Progenitor cell of endocrine pancreas (in vitro differentiated cells): ENCODE measurements at places on chromosomes 12 and 14.

DNA sequence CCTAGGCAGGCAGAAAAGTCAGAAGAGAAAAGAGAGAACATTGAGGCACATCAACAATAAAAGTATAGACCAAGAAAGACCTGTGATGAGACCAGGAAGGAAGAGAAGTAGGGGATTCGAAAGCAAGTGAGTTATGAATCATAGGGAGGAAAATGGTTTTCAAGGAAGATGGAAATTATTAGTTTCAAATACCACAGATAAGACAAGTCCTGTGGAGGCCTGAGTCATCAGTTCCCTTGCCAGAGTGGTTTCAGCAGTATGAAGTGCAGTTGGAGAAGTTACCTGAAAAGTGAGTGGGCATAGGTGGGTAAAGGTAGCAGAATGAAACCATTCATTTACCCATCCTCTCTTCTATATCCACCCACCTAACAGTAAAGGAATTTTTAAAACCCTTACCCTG lies 25.2 kb upstream of the TSPAN8 start:
- no peak overlapping the region for H3K27ac ChIP-seq
- no peak for DNase-seq
- no peak overlapping the region for H3K4me3 ChIP-seq
- H3K36me3 ChIP-seq = peaks cover 9% of the 10 kb centered on the region
- no peaks in the 10 kb centered on the region for H3K27me3 ChIP-seq

DNA sequence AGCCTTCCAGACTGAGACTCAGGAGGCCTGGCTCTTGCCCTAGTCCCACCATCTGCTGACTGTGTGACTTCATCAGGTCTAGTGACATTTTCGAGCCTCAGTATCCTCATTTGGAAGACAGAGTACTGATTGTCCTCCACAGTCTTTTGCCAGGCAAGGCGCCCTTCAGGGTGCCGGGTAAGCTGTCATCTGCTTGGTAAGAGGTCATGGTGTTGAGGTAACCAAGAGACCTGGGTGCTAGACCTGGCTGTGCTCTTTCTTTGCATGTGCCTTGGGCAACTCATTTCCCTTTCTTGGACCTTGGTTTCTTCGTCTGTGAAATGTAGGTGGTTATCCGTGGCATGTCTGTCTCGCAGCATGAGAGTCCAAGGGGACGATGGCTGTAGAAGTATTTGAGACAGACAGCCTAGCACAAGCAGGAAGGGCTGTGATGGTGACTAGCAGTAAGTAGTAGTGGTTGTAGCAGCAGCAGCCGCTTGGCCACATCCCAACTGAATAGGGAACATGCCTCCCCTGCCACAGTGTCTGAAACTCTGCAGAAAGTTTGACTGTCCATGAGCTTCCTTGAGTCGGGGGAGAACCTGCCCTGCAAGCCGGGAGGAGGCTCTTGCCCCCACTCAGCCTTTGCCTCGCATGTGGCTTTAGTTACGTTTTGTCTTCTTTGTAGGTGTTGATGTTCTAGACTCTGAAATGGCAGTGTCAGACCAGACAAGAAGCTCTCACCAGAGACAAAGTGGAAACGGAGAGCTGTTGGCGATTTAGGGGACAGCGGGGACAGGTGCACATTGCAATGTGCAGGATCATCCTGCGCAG lies 40.3 kb downstream of the EVL start:
- H3K4me1 ChIP-seq = peaks cover 6% of the 10 kb centered on the region
- no peak for DNase-seq
- no peaks in the 10 kb centered on the region for H3K27me3 ChIP-seq

- no peak overlapping the region for H3K27ac ChIP-seq
- no peak overlapping the region for H3K4me3 ChIP-seq
- H3K36me3 ChIP-seq = no peaks in the 10 kb centered on the region
- no peaks in the 10 kb centered on the region for H3K27me3 ChIP-seq
These were observed 28.2 kb downstream of the TESC start for GRCh38 chr12:117071009-117071408.

GRCh38 chr12:52228366-52228765 lies 4.7 kb upstream of the KRT7 start:
- H3K4me3 ChIP-seq = no peak overlapping the region
- no peaks in the 10 kb centered on the region for H3K36me3 ChIP-seq
- DNase-seq = no peak

GRCh38 chr12:52446367-52447045 lies 5.4 kb downstream of the KRT6B start:
- H3K27ac ChIP-seq = no peak overlapping the region
- H3K27me3 ChIP-seq = peaks cover 35% of the 10 kb centered on the region
- no peak overlapping the region for H3K4me3 ChIP-seq
- no peak for DNase-seq
- no peaks in the 10 kb centered on the region for H3K4me1 ChIP-seq

- H3K4me1 ChIP-seq = no peaks in the 10 kb centered on the region
- no peaks in the 10 kb centered on the region for H3K27me3 ChIP-seq
- no peaks in the 10 kb centered on the region for H3K36me3 ChIP-seq
- peak overlapping the region; percentile 83 for H3K27ac ChIP-seq
These were observed 30.5 kb upstream of the NUDT4 start for GRCh38 chr12:93347054-93347785.

DNA sequence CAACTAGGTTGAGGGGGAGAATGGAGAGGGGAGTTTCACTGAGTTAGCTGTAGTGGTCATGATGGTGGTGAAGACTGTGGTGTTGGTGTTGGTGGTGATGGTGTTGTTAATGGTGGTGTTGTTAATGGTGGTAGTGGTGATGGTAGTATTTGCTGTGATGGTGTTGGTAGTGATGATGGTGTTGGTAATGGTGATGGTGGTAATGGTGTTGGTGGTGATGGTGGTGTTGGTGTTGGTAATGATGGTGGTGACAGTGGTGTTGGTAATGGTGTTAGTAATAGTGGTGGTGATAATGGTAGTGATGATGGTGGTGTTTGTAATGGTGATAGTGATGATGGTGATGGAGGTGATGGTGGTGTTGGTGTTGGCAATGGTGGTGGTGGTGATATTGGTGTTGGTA lies 9.1 kb downstream of the C1R start:
- H3K4me3 ChIP-seq = no peak overlapping the region
- no peak overlapping the region for H3K27ac ChIP-seq
- no peak for DNase-seq
- H3K27me3 ChIP-seq = peaks cover 2% of the 10 kb centered on the region

DNA sequence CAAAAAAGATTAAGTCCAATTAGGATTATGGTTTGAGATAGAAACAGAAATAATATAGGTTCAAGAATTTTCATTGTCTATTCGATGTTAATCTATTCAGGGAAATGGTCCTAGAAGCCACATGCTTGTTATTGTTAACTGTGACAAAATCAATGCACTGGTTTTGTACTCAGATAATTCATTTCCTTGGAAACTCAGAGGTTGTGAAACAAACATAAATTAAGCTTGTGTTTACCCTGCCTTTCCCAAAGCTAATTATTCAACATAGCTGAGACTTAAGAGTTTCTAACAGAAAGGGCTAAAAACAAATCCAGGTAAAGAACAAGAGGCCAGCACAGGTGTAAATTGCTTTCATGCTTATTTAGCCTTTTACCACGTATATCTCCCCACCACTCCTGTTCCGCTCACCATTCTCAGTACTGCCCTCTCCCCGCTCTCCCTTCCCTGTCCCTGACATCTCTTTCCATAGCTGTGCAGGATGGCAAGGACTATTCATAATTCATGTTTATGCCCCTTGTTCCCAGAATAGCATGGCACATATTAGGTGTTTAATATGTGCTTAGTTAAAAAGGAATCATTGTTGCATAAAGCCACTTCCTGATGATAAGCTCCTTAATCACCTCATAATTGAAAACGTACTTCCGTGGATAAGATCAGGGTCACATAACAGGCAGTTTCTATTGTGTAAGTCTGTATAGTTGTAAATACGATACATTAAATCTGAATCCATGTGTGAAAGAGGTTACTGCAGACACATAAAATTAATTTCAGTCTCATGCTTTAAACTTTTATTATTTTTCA lies 131.8 kb upstream of the USP15 start:
- H3K27me3 ChIP-seq = no peaks in the 10 kb centered on the region
- peaks cover 41% of the 10 kb centered on the region for H3K4me1 ChIP-seq
- H3K36me3 ChIP-seq = no peaks in the 10 kb centered on the region
- no peak for DNase-seq
- H3K27ac ChIP-seq = peak overlapping the region; percentile 3

- DNase-seq = no peak
- peak within 1 kb of the TSS; percentile 92 for H3K27ac ChIP-seq
- H3K27me3 ChIP-seq = peaks cover 4% of the 10 kb centered on the region
These were observed at the start of gene GPR132 for GRCh38 chr14:105065280-105066228. TSS of gene GPR132 (minus strand) at chr14:105065430. CDS start at chr14:105055420, 10,010 bp downstream.

- H3K27ac ChIP-seq = no peak overlapping the region
- no peak overlapping the region for H3K4me3 ChIP-seq
- no peaks in the 10 kb centered on the region for H3K27me3 ChIP-seq
- H3K4me1 ChIP-seq = peaks cover 4% of the 10 kb centered on the region
- DNase-seq = no peak
- no peaks in the 10 kb centered on the region for H3K36me3 ChIP-seq
These were observed 457.7 kb upstream of the SYT1 start for GRCh38 chr12:78406828-78407227.

DNA sequence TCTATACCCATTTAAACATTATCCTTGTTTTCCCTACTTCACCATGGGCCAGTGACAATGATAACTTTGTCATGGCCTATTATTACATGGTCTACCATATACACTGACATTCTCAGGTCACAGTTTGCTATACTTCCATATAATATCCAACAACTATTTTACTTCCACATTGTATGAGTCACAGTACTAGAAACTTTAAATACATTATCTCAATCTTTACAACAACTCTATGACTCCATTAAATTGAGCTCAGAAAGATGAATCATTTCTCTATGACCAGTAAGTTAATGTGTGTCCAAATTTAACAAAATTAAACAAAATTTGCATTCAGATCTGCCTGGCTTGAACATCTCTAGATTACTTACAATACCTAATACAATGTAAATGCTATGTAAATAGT lies 93.9 kb downstream of the PLEKHG7 start:
- H3K4me3 ChIP-seq = no peak overlapping the region
- H3K4me1 ChIP-seq = no peaks in the 10 kb centered on the region
- H3K36me3 ChIP-seq = peaks cover 24% of the 10 kb centered on the region
- no peak overlapping the region for H3K27ac ChIP-seq
- DNase-seq = no peak

GRCh38 chr12:125329239-125330102 lies 264.2 kb downstream of the AACS start:
- H3K27ac ChIP-seq = no peak overlapping the region
- peaks cover 49% of the 10 kb centered on the region for H3K27me3 ChIP-seq
- no peak overlapping the region for H3K4me3 ChIP-seq
- no peak for DNase-seq

DNA sequence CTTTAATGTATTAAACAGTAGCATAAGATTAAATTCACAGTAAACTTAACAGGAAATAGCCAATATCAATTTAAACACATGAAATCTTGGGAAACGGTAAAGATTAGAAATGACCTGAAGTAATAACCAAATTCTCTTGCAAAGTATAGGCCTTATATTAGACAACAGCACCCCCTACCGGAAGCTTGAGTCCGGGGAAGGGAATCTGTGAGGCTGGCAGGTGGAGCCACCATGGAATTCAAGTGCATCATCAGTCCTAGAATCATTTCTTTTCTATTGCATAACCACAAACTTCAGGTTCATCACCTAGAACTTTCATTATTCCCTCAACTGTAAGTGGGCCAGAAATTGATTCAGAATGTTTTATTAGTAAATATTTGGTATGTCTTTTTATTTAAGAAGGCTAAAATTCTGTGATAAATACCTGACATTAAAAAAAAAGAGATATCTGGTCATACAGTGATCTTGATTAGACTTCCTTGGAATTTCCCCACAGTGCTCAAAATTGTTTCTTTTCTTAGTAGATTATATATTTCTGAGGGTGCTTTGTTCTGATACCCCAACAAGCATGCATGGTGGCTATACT lies 48.6 kb downstream of the AP5M1 start:
- H3K4me1 ChIP-seq = no peaks in the 10 kb centered on the region
- H3K27me3 ChIP-seq = no peaks in the 10 kb centered on the region
- H3K36me3 ChIP-seq = no peaks in the 10 kb centered on the region

DNA sequence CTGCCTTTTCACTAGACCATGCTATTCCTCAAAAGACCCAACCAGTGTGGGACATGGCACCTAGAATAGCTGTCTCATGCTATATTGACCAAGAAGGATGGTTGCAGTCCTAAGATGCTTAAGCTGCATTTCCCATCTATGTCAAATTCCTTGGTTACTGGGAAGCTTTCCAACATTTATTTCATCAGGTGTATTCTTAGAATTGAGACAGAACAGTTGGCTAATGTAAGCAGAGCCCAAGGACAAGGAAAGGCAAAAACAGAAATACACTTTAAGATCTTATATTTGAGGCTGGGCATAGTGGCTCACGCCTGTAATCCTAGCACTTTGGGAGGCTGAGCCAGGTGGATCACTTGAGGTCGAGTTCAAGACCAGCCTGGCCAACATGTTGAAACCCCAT lies 24.7 kb downstream of the ARG2 start:
- no peaks in the 10 kb centered on the region for H3K4me1 ChIP-seq
- no peak for DNase-seq
- H3K4me3 ChIP-seq = no peak overlapping the region
- peaks cover 10% of the 10 kb centered on the region for H3K36me3 ChIP-seq
- no peaks in the 10 kb centered on the region for H3K27me3 ChIP-seq

- no peak overlapping the region for H3K4me3 ChIP-seq
- peaks cover 3% of the 10 kb centered on the region for H3K36me3 ChIP-seq
- no peak for DNase-seq
- H3K27me3 ChIP-seq = no peaks in the 10 kb centered on the region
- peak overlapping the region; percentile 50 for H3K27ac ChIP-seq
These were observed 3.8 kb upstream of the PDE3A start for GRCh38 chr12:20364501-20364900.

DNA sequence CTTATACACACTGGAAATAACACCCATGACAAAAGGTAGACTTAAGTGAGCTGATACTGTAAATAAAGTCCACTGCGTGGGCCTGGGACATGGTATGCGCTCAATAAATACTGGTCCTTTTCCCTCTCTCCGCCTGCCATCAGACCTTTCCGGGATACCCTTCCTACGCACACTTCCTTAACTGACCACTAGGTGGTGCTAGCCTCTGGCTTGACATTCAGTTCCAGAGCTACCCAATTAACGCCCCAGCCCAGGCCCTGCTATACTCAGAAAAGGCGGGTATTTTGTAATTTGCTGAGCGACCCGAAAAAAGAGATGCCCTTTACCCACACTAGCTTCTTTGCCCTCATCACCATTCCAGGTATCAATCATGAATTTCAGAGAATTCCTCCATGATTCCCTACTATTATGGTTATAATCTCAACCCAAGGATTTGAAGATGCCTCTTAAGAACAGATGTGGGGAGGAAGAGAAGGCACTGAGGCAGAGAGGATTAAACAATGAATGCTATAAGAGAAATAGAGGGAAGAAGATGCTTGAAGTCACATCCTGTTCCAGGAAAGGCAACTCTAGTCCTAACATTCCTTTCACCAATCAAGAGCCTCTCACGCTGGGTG lies 3.9 kb upstream of the LRP1 start:
- H3K27me3 ChIP-seq = peaks cover 18% of the 10 kb centered on the region
- H3K4me1 ChIP-seq = peaks cover 8% of the 10 kb centered on the region
- peak; percentile 65 for DNase-seq
- H3K4me3 ChIP-seq = no peak overlapping the region
- H3K27ac ChIP-seq = no peak overlapping the region

GRCh38 chr14:50345846-50346422 lies 33.8 kb downstream of the DMAC2L start:
- H3K4me1 ChIP-seq = peaks cover 4% of the 10 kb centered on the region
- no peaks in the 10 kb centered on the region for H3K36me3 ChIP-seq
- peaks cover 9% of the 10 kb centered on the region for H3K27me3 ChIP-seq
- H3K4me3 ChIP-seq = no peak overlapping the region
- no peak overlapping the region for H3K27ac ChIP-seq

- no peaks in the 10 kb centered on the region for H3K4me1 ChIP-seq
- no peak overlapping the region for H3K4me3 ChIP-seq
- no peak overlapping the region for H3K27ac ChIP-seq
- no peaks in the 10 kb centered on the region for H3K27me3 ChIP-seq
- no peak for DNase-seq
These were observed 182.7 kb downstream of the ANO6 start for GRCh38 chr12:45398552-45398951.

GRCh38 chr14:54562334-54562733 lies 4.6 kb upstream of the SAMD4A start:
- no peak overlapping the region for H3K27ac ChIP-seq
- peaks cover 9% of the 10 kb centered on the region for H3K27me3 ChIP-seq
